DMS79 treated with DMSO at 0.1 percent for 48 hours (cell line): ENCODE measurements at places on chromosomes 12 and 14.

- peak; percentile 95 for DNase-seq
Observed at GRCh38 chr14:71371711-71372396, 464.6 kb downstream of the PCNX1 start.

DNA sequence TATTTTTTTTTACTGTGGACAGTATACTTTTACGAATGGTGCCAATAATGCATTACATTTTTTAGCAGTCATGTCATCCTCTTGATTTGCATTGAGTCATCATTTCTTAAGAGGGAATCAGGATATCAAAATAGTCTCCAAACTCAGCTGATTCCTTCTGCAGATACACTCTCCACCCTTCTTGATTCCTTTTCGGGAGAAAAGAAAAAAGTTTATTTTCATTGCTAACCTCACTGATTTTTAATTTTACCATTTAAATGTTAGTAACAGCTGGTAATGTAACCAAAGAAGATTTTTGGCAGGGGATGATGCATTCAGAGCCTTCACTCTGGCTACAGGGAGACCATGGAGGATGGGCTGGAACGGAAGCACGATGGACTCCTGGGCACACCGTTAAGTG, 47.5 kb downstream of the MRPL42 start:
- no peak for DNase-seq

DNA sequence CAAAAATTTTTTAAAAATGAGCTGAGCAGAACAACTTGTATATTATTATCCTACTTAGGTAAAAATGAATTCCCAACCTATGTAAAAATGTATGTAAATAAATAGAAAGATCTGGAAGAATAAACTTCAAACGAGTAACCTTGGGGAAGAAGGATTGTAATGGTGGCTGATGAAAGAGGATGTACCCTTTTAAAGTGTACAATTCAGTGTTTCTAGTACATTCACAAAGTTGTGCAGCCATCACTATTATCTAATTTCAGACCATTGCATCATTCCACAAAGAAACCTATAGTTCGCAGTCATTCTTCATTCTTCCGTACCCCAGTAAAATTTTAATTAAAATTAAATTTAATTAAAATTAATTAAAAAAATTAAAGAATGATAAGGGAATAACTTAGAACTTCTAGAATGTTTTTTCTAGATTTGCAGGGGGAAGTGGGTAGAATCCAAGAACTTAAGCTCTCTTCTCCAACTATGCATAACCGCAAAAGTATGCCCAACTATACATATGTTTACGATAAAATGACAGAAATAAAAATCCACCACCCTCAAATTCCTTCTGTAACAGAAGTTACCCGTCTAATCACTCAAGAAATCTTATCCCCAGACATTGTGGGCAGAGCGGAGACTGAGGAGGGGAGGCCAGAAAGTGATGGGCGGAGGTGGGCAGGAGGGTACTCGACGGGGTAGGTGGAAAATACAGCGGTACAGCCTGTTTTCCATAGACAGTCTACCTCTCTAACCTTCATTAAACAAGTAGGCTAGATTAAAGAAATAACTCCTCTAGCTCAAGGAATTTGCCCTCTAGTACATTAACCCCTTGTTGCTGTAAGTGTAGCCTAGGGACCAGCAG, 921 bp downstream of the DEPDC4 start:
- DNase-seq = no peak

GRCh38 chr14:52619687-52620086, 67.1 kb downstream of the GPR137C start:
- DNase-seq = no peak

GRCh38 chr14:105375635-105376057, 22.7 kb upstream of the TEX22 start:
- no peak for DNase-seq

- DNase-seq = peak; percentile 63
Observed at GRCh38 chr12:9064201-9064814, 51.4 kb downstream of the A2M start.

DNA sequence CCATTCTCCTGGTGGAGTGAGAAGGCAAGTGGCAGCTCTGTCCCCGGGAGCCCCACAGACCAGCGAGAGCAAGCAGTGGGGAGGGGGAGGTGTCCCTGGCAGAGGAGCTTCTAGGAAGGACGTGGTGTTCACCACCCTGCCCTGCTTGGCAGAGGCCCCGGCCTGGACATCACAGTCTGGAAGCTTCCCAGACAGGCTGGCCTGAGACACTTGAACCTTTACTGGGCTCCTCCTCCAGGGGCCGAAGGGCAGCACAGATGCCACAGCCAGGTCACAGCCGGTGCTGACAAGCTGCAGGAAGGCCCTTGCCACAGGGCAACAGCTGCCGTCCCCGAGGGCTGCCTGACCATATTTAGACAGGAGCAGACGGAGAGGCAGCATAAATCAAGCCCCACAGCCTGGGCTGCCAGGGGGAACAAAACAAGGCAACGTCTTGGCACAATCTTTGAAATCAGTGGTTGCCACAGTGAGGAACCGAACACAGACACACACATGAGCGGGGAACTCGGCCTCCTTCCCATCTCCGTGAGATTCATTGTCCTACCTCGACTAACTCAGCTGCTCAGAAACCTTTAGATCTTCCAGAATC, 28.5 kb downstream of the PRIMA1 start:
- DNase-seq = no peak

DNA sequence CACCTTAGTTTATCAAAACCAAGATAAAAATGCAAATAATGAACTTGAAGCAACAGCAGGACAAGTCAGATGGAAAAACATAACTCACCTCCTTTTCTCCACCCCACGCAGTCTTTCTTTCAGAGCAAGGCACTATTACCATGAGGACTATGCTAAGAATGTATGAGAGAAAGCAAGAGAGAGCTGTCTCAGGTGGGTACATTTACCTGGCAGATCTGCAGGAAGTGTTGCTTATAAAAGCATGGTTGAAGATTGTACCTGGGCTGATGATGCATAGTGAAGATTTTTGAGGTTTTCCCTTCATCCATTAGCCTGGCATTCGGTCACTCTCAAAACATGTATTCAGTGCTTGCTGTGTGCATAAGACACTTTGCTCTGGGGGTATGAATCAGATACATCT, 68.8 kb upstream of the IFNG-AS1 start:
- no peak for DNase-seq

DNA sequence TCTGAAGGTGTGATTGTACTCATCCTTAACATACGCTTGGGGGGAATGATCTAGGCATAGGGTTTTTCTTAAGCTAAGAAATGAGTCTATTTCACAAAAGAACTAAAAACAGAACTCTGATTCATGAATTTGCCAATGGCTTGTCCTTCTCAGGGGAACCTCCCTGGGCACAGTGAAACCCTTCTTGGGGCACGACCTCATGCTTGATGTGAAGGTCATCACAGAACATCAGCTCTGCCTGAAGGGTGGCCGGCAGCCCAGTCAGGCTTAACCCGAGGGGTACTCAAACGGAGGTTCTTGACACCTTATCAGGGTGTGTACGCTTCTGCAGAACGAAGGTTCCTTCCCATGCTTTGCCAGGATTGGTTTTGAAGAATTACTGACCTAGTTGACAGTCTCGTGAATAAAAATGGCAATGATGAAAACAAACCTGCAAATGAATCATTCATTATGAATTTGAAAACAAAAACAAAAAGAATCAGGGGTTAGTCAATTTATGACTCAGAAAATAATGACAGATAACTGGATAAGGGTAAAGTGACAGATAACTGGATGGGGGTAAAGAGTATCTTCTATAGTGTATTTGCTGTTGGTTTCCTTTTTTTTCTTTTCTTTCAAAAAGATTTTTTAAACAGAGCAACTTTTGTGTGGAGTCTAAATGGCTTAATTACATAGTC, 86.4 kb downstream of the GALNT8 start:
- no peak for DNase-seq

GRCh38 chr14:105878554-105878953, 352.2 kb downstream of the TMEM121 start:
- no peak for DNase-seq

DNA sequence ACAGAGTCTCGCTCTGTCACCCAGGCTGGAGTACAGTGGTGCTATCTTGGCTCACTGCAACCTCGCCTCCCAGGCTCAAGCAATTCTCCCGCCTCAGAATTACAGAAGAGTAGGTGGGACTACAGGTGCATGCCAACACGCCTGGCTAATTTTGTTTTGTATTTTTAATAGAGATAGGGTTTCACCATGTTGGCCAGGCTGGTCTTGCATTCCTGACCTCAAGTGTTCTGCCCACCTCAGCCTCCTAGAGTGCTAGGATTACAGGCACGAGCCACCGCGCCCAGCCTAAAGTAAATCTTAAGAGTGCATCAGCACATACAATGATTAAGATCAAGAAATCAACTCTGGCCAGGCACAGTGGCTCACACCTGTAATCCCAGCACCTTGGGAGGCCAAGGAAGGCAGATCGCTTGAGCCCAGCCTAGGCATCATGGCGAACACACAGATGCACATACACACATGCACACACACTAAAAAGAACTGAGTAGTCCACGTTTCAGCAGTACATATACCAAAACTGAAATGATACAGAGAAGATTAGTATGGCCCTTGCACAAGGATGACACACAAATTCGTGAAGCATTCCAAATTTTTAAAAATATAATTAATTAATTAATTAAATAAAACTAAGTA, 65.0 kb downstream of the HECTD1 start:
- DNase-seq = no peak

- no peak for DNase-seq
Observed at GRCh38 chr12:106300761-106301160, 1.8 kb upstream of the TCP11L2 start.

- DNase-seq = no peak
Observed at GRCh38 chr12:57905812-57906475, 35.4 kb upstream of the ATP23 start.

DNA sequence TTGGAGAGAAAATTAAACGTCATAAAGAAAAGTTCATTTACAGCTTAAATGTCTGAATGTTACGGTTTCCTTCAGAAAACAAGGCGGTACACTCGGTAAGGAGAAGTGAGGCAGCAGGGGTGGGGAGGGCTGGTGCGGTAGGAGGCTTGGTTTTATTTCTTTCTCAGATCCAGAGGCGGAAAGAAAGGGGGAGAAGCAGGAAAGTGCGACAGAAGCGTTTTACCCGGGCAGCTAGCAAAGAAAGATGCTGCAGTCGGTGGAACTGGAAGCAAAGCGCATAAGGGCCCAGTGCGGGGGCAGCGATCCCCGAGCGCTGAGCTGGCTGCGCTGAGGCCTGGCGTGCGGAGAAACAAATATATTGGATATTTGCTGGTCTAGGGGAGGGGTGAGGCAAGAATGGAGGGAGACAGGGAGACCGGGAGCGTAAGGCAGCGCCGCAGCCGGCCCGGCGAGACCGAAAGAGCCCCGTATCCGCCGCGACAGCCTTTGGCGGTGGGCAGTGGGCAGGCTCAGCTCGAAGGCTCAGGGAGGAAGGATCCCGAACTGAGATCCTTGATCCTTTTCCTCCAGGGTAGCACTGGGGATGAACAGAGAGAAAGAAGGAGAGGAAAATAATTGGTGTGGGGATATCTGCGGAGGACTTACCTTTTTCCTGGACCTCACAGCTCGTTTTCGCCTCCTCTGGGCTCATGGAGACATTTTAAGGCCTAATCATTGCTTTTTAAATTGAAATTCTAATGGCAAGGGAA, 6.4 kb upstream of the HOXC11 start:
- no peak for DNase-seq

GRCh38 chr14:85464135-85464895, 65.6 kb upstream of the FLRT2 start:
- no peak for DNase-seq

GRCh38 chr12:62799126-62799736, 135.7 kb downstream of the PPM1H start:
- DNase-seq = peak; percentile 62

GRCh38 chr12:124049451-124050094, 76.6 kb downstream of the ZNF664 start:
- no peak for DNase-seq

DNA sequence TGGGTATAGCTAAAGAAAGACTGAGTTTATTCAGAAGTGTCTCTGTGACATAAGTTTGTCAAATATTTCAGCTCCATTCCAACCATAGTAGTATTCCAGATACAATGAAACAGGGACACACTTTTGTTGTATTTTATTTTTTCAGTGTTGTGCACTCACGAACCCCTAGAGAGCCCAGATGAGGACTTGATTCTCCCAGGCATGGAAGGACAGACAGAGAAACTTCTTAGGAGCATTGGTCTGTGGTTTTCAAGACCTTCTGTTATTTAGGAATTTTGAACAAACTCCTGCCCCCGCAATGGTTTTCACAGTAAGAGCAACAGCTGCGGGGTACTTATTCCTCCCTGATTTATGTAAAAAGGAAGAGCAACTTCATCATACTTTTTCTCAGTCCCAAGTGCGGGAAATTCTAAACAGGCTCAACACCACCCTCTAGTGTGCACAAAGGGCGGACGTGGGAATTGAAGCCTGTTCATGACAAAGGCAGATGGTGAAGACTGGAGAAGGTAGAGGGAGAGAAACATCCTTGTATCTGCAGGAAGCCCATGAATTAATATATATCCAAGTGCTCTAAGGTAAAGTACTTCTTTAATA, 147.6 kb downstream of the PAH start:
- DNase-seq = peak; percentile 18

DNA sequence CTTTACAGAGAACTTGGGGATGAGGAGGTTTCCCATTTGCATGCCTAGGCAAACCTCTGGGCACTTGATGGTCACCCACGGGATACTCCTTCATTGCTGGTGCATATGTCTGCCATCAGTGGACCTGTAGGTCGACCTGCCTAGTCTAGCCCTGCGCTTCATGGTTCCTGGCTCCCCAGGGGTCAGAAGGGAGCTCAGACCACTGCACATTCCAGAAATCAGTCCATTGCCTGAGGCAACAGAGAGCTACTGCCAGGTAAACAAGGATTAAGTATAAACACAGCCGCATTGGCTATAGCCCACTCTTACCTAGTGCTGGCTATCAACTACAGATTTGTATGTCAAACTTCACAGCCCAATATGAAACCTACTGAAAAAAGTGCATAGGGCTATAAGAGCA, 476.4 kb downstream of the SOX5 start:
- DNase-seq = no peak

GRCh38 chr14:54627219-54627539, 60.3 kb downstream of the SAMD4A start:
- no peak for DNase-seq

DNA sequence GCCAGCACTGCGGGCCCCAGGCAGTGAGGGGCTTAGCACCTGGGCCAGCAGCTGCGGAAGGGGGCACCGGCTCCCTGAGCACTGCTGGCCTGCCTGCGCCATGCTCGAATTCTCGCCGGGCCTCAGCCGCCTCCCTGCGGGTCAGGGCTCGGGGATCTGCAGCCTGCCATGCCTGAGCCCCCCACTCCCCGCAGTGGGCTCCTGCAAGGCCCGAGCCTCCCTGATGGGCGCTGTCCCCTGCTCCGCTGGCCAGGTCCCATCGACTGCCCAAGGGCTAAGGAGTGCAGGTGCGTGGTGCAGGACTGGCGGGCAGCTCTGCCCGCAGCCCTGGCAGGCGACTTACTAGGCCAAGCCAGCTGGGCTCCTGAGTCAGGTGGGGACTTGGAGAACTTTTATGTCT, 133.3 kb upstream of the LMNTD1 start:
- DNase-seq = no peak

- DNase-seq = no peak
Observed at GRCh38 chr14:98927986-98928385, 344.0 kb downstream of the BCL11B start.
